Activated CD8-positive, alpha-beta T cell treated with anti-CD3 and anti-CD28 coated beads, Interleukin-2, amount 10 ng/mL, durations not matched to agents 7 days and 5 days (primary cell): ENCODE measurements at places on chromosomes 5 and 9.

DNA sequence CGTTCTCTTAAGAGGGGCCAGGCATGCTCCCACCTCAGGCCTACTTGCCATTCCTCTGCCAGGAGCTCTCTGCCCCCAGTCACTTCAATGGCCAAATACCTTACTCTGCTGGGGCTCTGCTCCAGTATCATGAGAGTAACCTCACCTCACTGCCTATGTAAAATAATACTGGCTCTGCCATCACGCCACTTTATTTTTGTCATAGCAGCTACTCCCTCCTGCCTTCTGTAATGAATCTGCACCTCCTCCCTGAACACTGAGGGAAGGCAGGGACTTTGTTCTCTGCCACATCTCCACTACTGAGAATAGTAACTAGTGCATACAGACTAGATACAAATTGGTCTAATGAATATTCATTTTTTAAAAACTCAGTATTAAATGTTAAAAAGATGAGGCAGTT is 33.8 kb downstream of the MACROH2A1 start:
- no peak for DNase-seq

GRCh38 chr5:9544502-9545135 is 1.3 kb downstream of the SEMA5A start:
- no peak for DNase-seq

- DNase-seq = no peak
Measured at GRCh38 chr5:180815293-180815917, 12.8 kb upstream of the MGAT1 start.

- DNase-seq = no peak
Measured at GRCh38 chr9:106620081-106620480, 242.9 kb upstream of the ZNF462 start.

GRCh38 chr5:45779874-45780671 is 83.9 kb upstream of the HCN1 start:
- no peak for DNase-seq

- no peak for DNase-seq
Measured at GRCh38 chr5:11672385-11673085, 231.7 kb downstream of the CTNND2 start.

DNA sequence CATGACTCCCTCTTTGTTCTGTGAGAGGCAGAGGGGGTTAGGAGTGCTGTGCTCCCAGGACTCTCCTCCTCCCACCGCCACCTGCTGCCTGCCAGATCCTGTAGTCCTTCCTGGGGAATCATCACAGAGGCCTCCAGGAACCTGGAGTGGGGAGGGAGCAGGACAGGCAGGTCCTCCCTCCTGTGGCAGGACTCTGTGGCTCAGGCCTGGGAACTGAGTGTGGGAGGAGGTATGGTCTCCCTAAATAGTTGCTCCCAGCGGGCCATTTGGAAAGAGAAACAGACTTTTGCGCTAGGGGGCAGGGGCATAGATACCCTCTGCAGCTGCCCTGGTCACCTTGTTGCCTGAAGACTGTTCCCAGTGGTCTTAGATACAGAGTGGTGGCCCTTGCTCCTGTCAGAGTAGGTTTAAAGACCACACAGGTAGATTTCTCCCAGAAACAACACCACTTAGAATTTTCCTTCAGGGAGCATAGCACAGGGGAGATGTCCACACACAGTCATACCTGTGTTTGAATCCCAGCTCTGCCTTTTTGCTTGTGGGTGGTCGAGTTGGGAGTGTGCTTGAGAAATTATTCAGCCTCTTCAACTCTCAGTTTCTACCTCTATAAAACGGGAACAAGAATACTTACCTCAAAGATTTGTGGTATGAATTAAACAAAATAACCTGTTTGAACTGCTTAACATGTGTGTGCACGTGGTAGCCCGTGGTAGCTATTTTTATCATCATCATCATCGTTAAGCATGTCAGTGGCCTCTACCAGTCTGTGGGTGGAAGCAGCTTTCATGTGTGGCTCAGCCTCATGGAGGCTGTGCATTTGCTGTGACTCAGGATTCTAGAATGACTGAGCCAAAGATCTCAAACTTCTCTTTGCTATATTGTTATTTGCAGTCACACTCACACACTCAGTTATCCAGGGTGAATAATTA is 55.8 kb downstream of the SLC22A5 start:
- peak; percentile 78 for DNase-seq

DNA sequence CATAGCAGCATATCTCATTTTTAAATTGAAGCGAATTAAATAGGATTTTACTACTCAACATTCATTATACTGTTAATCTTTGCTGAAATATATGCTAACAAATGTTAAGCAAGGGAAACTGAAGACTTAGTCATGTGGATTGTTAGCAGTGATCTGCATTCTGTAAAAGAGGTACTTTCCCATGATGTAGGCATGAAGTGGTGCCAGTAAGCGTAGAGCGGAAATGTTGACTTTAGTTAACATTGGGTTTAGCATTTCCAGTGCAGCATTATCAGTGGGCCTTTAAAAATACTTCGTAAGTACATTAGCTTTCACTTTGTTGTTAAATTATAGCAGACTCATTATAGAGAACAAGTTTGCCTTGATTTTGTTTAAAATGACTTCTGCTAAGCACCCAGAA is 130.3 kb downstream of the CDC42SE2 start:
- DNase-seq = peak; percentile 61

GRCh38 chr9:91034521-91034920 is 232.9 kb downstream of the SYK start:
- no peak for DNase-seq

DNA sequence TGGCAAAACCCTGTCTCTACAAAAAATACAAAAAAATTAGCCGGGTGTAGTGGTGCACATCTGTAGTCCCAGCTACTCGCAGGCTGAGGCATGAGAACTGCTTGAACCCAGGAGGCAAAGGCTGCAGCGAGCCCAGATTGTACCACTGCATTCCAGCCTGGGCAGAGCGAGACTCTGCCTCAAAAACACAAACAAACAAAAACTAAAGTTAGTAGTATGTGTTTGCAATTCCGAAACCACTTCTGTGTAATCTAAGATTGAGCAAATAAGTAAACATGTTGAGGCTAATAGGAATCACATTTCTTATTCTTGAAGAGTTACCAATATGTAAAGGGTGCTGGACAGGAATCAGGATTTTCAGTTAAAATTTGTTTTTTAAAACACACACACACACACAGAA is 70.0 kb upstream of the SUSD1 start:
- no peak for DNase-seq

- DNase-seq = no peak
Measured at GRCh38 chr5:73901455-73901854, 275.5 kb downstream of the ARHGEF28 start.

- no peak for DNase-seq
Measured at GRCh38 chr9:100020121-100020795, 78.5 kb downstream of the ERP44 start.

DNA sequence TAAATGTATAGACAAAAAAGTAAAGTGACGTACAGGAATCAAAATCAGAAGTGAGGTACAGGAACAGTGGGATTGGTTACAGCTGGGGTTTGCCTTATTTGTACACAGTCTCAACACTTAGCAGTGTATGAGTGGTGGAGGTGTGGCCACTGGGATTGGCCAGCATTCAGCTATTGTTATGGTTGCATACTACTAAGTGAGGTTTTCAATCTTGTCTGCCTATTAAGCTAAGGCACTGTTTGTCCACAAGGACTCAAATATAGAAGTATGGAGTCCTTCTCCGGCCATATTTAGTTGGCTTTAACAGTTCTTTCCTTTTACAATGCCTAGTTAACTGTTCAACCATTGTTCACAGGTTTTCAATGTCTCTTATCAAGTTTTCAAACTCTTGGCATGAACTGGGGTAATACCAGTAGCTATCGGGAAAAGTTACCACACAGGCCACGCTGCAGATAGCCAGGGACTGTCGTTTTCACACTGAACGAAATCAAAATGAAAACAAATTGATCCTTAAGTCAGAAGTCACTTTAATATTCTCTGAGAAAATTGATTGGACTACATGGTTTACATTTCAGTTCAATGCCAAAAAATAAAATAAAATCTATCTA is 176.0 kb upstream of the FREM1 start:
- DNase-seq = no peak

DNA sequence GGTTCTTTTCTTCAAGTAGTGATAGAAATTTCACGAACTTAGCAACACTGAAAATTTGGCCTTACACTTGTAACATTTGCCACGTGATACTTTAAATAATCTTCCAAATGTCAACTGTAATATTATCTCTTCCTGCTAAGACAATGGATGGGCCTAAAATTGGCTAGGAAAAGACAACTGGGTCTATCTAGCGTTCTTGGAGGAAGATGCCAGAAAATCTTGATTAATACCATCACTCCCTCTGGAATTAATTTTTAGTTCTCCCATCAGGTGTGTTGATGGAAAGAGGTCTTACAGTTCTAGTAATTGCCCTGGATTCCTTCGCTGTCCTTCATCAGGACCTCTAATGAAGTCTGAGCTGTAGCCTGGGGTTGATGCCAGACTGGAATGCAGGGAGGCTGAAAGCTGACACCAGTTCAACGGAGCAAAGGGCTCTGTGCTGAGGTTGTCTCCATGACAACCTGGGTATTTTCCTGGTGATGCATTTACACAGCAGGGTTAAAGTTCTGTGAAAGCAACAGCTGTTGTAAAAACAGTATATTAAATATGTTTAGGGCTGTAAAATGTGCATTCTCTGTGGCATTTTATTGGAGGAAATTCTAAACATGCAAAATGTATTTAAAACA is 92.3 kb downstream of the GAS1 start:
- no peak for DNase-seq

DNA sequence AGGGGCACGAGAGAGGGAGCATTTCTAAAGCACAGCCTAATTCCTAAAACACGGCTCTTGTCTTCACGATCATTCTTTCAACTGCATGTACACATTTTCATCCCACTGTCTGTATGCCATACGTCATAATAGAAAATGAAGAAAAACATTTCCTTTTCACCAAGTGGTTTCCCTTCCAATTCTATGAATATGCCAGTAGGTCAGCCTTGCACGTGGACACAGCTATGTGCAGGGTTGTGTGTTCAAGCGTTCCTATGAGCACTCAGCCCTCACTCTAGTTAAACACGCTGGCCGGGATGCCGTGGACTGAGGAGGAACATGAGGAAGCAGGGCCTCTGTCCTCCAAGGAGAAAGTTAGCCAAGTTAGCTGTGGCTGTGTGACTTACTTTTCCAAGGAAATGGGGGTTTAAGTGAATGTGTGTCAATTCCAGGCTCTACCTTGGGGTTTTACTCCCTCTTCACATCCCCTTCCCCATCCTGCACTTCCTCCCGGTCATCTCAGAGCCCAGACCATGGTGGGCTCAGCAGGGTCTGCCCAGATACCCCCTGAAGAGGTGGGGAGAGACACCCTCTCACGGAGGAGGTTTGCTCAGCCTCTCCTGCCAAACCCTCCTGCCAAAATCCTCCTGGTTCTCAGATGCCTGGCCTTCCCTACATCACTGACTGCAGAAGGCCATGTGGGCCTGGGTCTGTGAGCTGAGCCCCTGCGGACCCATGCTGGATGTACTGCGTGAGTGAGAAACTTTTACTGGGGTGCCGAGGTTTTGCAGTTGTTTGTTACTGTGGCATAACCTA is 230.6 kb downstream of the FSTL4 start:
- no peak for DNase-seq

DNA sequence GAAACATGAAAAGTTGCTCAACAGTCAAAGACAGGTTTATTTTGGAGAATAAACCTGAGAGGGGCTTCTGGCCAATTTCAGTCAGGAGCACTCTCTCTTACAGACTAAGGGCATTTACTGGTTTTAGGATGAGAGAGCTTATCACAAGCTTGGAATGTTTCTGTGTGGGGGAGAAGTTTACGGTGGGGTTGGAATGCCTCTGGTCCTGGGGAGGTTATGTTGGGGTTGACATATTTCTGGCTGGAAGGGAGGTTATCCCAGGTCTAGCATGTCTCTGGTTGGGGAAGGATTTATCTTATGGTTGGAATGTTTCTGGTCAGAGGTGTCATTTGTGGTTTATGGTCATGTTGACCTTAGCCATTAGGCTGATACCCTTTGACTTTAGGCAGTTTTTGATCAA is 1867.3 kb downstream of the EFNA5 start:
- DNase-seq = no peak

- no peak for DNase-seq
Measured at GRCh38 chr9:737400-738120, 103.9 kb upstream of the DMRT1 start.

DNA sequence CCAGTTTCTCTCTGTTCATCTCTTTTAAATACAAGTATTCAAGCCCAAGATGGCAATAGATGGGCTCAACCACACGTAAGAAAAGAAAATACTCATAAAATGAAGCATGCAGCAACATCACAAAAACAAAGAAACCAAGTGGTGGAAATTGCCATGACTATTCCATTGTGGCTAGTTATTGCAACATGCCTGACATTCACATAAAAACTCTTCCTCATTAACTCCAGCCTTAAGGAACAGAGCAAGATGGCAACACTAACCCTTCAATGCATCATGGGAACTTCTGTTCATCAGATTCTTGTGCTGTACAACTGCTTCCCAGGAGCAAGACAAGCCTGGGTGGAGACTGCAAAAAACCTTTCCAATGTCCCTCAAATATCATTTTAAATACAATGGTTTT is 1.4 kb upstream of the GLIS3 start:
- no peak for DNase-seq

DNA sequence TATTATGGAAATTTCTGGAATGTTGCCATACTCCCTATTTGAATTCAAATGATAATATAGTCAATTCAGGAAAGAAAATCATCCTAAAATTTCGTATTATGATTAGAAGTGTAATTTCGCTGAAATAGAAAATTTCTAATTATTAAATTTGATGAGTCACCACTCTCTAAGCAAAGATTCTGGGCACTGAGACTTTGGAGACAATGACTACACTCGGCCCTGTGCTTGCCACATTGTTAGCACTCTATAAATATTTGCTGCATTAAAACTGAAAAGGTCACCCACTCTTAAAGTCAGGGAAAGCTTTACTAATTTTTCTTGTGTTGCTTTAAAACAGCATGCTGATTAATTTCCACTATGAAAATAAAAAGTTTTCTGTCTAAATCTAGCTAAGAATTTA is 240.3 kb downstream of the TLE4 start:
- DNase-seq = no peak

DNA sequence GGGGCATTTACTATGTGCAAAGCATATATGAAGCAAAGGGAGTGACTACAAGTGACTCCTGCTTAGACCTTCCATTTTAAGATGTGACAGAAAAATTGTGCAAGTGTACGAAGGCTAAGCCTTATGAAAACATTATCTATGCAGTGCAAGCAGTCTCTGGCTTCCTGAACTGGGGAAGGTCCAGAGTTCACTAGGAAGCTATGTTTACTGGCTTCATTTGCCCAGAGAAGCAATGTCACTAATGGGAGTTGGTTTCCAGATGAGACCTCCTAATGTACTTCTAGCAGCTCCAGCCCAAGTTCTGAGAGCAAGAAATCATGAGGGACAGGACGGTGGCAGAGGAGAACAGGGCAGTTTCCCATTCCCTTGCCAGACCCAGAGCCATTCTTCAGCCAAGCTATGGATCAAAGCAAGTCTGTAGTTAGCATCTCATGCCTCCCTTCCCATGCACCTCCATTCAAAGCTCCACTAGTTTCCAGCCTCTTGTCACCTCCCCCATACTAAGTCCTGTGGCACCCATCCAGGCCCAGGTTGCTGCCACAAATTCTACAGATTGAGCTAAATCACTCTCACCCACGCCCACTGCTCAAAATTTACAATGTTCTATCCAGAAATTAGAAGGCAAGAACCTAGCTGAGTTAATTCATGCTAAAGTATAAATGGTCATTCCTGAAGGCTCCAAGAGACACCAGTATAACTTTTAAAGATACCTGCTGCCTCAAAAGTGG is 21.8 kb downstream of the MCTP1 start:
- no peak for DNase-seq

- no peak for DNase-seq
Measured at GRCh38 chr5:76709762-76710161, 6.2 kb upstream of the F2R start.

- no peak for DNase-seq
Measured at GRCh38 chr5:123673107-123673506, 161.1 kb downstream of the CSNK1G3 start.
